Activated CD8-positive, alpha-beta memory T cell treated with anti-CD3 and anti-CD28 coated beads, Interleukin-2, amount 10 ng/mL, durations not matched to agents 7 days and 5 days (primary cell): ENCODE measurements at places on chromosomes 1 and 21.

DNA sequence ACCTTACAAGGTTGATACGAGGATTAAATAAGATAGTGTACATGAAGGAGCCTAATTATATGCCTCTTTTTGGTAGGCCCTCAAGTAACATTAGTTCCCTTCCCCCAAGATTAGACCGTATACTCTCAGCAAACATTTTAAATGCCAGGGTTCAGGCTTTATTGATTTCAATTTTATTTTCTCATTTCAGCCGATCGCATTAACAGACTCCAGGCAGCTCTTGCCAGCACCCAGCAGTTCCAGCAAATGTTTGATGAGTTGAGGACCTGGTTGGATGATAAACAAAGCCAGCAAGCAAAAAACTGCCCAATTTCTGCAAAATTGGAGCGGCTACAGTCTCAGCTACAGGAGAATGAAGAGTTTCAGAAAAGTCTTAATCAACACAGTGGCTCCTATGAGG, 104.4 kb upstream of the BMP8A start:
- no peak for DNase-seq

- DNase-seq: no peak
These were observed 23.7 kb upstream of the GREM2 start for GRCh38 chr1:240635466-240636256.

- no peak for DNase-seq
These were observed 118.9 kb downstream of the RIPK4 start for GRCh38 chr21:41647806-41648561.

GRCh38 chr1:158506369-158506987, 34.5 kb downstream of the OR10R2 start:
- peak; percentile 59 for DNase-seq

DNA sequence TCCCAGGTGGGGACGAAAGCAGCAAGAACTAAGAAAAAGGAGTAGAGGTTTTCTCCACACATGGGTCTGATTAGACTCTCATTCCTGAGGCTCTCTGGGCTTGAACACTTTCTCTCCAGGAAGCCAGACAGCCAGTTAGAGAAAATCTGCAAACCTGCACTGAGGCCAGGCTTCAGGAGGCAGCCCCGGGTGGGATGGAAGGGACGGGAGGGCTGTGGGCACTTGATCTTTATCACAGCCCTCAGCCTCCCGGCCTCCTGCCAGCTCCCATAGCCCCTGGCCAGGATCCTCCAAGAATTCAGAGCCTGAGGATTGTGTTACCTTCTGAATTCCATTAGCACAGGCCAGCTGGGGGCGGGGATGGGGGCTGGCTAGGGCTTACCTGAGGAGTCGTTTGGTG, 40.1 kb downstream of the SERTAD4 start:
- no peak for DNase-seq

- no peak for DNase-seq
These were observed 63.9 kb downstream of the UCK2 start for GRCh38 chr1:165891111-165891860.

DNA sequence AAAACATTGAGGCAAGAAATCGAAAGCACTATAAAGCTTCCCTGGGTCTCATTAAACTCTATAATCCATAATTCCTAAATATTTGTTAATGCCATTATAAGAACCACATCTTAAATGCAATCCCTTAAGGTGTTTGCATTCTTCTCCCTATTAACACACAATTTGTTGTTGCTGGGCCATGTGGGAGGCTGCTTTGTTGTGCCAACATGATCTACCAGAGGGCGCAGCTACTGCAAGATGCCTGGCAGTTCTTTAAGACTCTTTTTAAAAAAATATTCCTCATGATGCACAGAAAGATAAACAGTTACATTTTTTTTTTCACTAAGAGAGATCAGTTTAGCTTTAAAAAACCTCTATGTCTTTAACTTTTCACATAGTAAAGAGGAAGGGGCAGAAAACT, 39.0 kb upstream of the BCAS2 start:
- no peak for DNase-seq

- DNase-seq: no peak
These were observed 3.7 kb downstream of the PFKL start for GRCh38 chr21:44303490-44303981.

- peak; percentile 71 for DNase-seq
These were observed 14.4 kb upstream of the DIPK1A start for GRCh38 chr1:92975551-92976232.

- no peak for DNase-seq
These were observed 37.0 kb downstream of the IL6R start for GRCh38 chr1:154442006-154442740.

- DNase-seq: no peak
These were observed 5.0 kb downstream of the CSRP1 start for GRCh38 chr1:201501812-201502510.

GRCh38 chr1:54323324-54323739, 82.9 kb downstream of the SSBP3 start:
- DNase-seq: no peak

DNA sequence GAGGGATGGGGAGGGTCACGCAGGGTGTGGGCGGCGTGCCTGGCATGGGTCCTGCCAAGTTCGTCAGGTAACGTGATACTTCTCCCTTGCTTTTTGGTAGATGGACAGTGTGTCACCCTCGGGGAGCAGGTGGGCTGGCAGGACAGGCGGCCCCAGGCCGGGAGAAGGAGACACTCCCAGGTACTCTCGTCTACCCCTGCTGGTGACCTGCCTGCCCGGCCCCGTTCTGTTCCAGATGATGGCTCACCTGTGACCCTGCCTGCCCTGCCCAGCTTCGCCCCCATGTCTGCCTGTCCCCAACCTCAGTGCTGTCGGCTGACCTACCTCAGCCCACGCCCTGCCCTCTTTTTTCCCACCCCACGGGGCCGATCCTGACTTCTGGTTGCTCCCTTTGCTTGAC, 144.7 kb downstream of the PCBP3 start:
- DNase-seq: no peak

GRCh38 chr1:94721240-94721639, 98.9 kb upstream of the SLC44A3 start:
- DNase-seq: no peak

- DNase-seq: no peak
These were observed 4.7 kb downstream of the TAS1R3 start for GRCh38 chr1:1335792-1336248.

GRCh38 chr1:209869291-209870149, 41.7 kb downstream of the UTP25 start:
- DNase-seq: no peak

DNA sequence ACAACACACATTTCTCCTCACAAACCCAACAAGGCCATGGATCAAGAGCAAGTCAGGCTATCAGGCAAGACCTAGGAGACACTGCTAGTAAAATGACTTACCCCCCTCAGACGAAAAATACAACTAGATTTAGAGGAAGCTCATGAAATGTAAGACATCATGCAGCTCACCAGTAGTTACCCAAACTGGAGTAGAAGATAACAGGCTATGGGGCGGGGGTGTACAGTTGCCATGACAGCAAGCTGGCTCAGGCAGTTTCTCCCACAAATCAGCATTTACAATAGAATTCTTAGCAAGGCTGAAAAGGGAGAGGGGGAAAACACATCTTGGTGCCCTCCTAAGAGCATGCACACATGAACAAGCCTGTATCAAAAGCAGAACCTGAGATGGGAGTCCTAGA, 13.9 kb downstream of the TPM3 start:
- DNase-seq: no peak

- no peak for DNase-seq
These were observed 312.0 kb upstream of the DUSP10 start for GRCh38 chr1:222053790-222054294.

GRCh38 chr1:20069874-20070273, at the start of gene PLA2G5:
Gene PLA2G5, plus strand, starts transcription at chr1:20070194. Its CDS starts 14,637 bp downstream, at chr1:20084831.
- no peak for DNase-seq

DNA sequence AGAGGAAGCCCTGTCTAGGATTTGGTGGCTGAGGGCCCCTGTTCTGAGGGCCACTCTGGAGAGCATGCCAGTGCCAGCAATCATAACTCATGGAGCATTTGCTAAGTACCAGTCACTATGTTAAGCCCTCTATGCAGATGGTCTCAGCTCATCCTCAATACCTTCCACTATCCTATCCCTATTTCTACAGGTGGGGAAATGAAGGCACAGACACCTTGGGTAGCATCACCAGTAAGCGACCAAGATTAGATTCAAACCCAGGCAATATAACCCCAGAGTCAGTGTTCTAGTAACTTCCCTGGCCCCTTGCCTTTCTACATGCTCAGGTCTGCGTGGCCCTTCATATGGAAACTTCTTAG, 7.9 kb upstream of the NBPF1 start:
- no peak for DNase-seq

DNA sequence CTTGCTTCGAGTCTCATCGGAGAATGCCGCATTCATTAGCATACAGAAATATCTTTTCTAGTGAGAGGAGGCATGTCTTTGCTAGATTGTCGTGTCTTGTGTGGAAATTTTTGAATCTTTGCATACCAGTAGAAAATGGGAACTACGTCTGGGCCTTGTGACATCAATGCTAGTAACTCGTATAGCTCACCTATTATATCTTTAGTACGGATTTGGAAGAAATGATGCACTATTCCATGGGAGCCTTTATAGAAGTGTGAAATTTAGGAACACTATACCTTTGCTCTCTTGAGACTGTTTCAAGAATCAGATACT, 835 bp downstream of the UHMK1 start:
- DNase-seq: no peak

DNA sequence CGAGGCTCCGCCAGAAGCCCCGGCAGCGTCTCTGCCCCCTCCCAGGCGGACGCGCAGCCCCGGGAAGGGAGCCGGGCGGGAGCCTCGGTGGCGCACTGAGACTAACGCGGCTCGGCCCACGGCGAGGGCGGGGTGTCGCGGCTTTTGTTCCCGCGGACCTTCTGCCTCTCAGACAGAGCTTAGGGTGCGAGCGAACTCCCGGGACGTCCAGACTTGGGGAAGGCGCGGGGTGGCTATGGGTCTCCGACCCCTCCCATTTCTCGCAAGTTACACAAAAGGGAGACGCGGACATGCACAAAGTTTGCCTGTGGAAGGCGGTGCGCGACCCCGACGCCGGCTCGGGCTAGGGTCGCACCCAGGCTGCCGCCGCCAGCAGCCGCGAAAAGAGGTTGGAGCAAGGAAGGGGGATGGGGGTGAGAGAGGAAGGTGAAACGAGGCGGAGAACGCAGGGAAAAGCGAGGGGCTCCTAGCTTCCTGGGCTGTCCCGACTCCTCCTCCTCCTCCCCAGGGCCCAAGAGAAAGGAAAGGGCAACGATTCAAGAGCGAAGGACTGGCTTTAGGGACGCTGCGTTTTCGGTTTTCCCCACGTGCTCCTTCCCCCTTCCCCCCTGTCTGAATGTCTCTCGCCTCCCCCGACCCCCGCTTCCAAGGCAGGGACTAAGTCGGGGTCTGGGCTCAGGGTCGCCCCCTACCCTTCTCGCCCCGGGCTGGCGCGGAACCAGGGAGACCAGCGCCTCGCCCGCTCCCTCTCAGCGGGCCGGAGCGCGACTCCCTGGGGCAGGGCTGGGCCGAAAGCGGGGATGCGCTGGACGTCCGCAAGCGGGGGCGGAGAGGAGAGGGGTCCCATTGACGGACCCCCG, 729 bp downstream of the APP start:
- peak; percentile 43 for DNase-seq

- no peak for DNase-seq
These were observed 20.8 kb downstream of the TNNT2 start for GRCh38 chr1:201356701-201357100.

GRCh38 chr1:61612602-61613001, 112.3 kb downstream of the TM2D1 start:
- DNase-seq: no peak

DNA sequence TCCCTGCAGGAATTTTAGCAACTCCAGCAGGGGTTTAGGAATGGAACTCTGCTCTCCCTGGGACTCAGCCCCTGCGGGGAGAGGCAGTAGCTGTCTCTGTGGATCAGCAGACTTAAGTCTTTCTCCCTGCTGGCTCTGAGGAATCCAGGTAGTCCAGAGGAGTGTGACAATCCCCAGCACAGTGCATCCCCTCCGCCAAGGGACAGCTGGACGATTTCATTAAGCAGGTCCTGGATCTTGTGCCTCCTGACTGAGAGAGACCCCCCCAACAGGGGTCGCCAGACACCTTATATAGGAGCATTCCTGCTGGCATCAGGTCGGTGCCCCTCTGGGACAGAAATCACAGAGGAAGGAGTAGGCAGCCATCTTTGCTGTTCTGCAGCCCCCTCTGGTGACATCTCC, 30.6 kb downstream of the AKT3 start:
- DNase-seq: no peak

DNA sequence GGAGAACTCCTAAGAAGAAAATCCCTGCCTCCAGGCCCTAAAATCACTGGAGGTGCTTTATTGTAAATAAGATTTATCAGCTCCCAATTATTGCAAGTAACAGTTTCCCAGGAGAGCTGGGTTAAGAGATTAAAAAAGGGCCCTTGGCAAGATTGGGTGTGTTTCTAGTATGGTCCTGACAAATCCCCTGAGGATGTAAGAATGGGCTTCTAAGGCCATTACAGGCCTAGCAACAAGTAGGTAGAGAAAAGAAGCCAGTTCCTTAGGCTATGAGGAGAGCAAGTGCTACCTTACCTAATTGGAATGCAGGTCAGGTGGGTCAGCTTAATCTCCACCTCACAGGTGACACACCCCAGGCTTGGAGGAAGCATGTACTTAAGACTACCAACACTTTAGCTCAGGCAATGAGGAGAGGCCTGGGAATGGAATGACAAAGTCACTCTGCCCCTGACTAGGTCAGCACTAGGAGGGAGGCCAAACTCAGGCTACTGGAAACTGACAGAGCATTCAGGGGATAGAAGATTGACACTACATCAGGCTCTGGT, 6.8 kb upstream of the OTUD7B start:
- no peak for DNase-seq

GRCh38 chr1:234125283-234125682, 220.8 kb downstream of the SLC35F3 start:
- DNase-seq: peak; percentile 66

- DNase-seq: peak; percentile 56
These were observed 41.6 kb upstream of the PPIAL4F start for GRCh38 chr1:144551107-144551542.

DNA sequence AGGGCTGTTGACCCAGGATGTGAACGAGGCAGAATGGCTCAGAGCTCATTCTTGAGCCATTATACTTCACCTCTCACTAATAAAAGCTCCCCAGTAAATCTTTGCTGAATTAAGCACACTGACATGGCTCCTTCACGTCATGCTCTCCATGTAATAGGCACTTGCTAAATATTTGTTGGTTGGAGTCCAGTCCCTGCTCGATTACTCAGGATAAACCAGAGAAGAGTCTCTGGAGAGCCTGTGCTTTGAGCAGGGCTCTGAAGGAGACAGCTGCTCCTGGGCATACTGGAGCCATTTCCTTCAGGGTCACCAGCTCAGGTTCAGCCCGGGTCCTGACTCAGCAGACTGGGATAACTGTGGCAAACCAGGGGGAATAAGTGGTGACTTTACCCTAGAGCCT, 46.9 kb downstream of the HLX start:
- DNase-seq: no peak

DNA sequence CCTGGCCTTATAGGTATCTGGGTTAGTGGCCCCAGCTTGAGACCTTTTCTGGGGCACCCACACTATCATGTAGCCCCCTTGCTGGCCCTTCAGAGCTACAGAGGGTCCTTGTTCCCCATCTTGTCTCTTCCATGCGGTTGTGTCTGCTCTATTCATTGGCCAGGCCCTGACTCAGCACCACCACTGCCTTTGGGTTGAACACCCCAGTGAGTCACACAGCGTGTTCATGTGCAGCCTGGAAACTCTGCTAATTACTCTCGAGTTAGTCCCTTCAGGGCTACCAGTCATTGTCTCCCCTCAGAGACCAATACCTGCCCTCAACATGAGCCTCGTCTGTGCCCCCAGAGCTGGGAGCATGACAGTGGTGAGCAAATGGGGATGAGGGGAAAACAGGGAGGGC, 28.2 kb upstream of the IKBKE start:
- DNase-seq: no peak

- DNase-seq: no peak
These were observed 131.6 kb upstream of the MROH9 start for GRCh38 chr1:170803711-170804110.

- no peak for DNase-seq
These were observed 36.0 kb upstream of the ABCD3 start for GRCh38 chr1:94382201-94382600.
